Renal cortex interstitium (tissue), 15 donors: ENCODE measurements at places on chromosomes 2 and 18. TPM values are rescaled to one million over a fixed set of nuclear protein-coding genes. Genes with fewer than 3 reads are reported as not detected.

GRCh38 chr2:239589270-239589825 is 188.5 kb upstream of the HDAC4 start:
- DNase-seq: no peak

Gene HAAO
- polyA plus RNA-seq: 41.5 TPM

GRCh38 chr2:5093056-5093455 is 599.1 kb upstream of the SOX11 start:
- DNase-seq: no peak

GRCh38 chr2:6826081-6826913 is 39.4 kb downstream of the CMPK2 start:
- DNase-seq: no peak

GRCh38 chr2:108376774-108377173 is 980 bp upstream of the SULT1C4 start:
- DNase-seq: no peak

DNA sequence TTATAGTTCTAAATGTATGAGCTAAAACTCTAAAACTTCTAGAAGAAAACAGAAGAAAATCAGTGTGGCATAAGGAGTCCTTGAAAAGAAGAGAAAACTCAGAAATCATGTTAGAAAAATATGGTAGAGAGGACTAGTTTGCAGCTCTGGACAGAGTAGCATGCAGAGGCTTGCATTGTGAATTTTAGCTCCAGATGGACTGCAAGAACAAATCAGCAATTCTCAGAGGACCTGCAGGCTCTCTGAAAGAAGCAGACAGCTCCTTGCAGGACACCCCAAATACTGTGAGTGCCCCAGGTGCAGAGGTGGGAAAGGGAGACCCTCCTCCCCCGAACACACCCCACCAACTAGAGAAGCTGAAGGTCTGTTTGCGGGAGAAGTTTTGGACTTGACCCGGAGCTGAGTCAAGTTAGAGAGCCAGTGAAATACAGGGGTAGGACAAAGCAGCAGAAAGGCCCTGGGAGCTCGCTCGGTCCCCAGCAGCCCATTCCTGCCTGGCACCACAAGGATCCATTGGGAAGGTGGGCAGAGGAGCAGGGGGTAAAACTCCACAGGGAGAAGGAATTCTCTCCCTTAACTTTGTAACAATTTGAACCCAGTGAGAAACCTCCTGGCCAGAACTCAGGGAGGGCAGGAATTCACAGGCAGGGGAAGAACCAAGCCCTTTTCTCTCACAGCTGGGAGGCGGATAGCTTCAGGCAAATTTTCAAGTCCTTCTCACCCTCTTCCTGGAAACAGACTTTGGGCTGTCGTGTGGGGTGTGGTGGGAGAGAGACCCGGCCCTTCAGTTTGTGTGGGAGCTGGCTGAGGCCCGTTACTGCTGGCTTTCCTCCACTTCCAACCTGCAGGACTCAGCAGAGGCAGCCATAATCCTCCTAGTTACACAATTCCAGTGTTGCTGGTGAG is 216.2 kb upstream of the SLC35G4 start:
- DNase-seq: no peak

- no peak for DNase-seq
Measured at GRCh38 chr2:180644709-180645108, 335.7 kb upstream of the UBE2E3 start.

Gene HOXD13
- polyA plus RNA-seq: 0.17 TPM

DNA sequence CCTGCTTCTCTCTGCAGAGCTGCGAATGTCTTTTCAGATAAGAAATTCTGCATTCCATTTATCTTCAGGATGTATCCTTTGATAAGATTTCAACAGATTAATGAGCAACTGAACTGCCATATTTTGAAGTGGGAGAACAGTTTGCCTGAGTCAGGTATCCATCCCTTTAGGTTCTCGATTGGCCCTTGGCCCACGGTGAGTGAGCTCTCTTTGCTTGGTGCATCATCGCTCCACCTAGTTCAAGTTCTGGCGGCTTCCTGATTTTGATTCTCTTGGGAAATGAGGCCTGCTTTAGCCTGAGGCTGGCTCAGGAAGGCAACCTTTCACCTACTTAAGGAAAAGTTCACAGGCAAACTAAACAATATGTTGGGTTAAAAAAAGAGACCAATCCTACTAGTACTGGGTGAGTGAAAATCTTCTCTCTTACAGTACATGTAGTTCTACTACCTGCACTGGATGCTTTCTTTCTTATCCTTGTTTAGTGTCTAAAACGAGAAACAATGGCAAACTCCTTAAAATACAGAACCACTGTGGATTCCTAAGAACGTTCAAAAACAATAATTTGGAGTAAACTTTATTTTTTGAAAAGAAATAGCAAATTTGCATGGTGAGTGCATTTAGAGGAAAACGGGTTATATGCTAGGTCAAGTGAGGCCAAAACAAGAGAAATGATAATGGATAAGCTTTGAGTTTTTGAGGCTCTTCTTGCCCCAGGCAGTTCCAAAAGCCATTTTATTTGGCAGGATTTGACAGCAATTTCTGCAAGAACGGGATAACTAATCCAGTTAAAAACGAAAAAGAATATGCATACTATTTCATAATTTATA is 837 bp upstream of the ACSL3 start:
- no peak for DNase-seq

DNA sequence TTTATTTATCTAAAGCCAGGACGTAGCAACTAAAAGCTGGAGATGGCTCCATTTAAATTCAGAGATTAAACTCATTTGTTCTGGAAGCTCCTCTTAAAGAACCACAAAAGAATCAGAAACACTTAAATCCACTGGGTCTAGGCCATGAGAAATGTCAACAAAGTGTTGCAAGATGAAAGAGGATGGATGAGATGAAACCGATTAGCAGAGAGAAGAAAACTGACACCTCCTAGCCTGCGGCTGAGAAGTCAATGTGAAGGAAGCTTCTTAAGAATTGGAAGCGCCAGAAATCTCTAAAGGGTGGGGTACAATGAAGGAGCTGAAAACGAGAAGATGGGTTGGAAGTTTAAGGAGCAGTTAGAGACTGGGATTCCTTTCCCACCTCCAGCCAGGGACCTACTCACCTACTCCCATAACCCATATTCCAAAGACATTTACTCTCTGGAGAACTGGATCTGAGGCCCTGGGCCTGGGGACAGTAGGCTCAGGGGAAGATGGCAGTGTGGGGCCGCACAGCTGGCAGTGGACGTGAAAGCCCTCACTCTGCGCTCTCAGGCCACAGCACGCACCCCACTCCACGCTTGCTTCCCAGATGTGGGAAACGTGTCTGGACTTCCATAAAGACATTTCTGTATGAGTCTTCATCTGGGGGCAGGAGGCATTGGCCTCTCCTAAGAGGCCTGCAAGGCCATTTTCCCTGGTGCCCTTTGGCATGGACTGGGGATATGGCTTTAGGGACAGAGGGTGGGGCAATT is 188.4 kb downstream of the LOXHD1 start:
- no peak for DNase-seq

GRCh38 chr2:180539541-180539940 is 440.9 kb upstream of the UBE2E3 start:
- DNase-seq: no peak

GRCh38 chr2:215383652-215384279 is 52.1 kb downstream of the FN1 start:
- DNase-seq: no peak

Gene GLI2
- 11.2 TPM for polyA plus RNA-seq

- DNase-seq: no peak
Measured at GRCh38 chr2:226515344-226516055, 284.1 kb downstream of the IRS1 start.

Gene UGT1A1
- polyA plus RNA-seq: 0.56 TPM

DNA sequence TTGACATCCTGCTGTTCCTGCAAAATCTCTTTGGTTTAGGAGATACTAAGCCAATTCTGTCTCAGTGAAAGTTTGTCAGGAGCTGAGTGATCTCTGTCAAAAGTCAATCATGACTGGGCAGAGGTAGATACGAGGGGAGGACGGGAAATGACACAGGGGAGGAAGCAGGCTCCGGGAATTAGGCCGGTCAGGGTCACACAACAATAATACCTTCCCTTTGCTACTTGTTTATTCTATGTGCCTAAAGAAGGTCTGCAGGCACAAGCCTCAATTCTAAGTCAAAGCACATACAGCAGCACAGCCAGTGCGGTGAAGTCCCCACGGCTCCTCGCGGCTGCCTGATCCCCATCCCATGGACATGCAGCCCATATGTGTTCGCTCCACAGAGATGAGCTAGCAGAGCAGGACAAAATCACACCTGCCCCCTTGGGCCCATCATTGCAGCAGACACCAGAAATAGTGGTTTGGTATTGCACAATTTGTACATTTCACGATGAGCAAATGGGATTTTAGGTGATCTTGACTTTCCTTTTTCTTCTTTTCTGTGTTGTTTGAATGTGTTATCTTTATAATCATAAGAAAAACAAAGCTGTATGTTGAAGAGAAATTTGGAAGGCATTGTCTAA is 141.4 kb downstream of the VAPA start:
- no peak for DNase-seq

Gene TUBA4B
- polyA plus RNA-seq: 0.93 TPM

DNA sequence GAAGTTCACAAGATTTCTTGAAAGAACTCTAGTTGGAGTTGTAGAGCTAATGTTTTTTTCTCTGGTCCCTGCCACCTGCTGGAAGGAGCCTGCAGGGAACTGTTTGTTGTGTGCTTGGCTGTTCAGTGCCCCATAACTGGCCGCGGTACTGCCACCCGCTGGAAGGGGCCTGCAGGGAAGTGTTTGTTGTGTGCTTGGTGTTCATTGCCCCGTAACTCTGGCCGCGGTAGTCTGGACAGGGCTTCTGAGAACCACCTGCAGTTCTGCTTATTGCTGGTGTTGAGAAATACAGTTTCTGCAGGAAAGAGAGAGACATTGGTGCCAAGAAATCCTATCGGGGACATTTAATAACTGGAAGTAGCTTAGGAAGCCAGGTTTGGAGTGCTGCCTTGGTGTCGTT is 58.1 kb downstream of the AGAP1 start:
- DNase-seq: no peak

DNA sequence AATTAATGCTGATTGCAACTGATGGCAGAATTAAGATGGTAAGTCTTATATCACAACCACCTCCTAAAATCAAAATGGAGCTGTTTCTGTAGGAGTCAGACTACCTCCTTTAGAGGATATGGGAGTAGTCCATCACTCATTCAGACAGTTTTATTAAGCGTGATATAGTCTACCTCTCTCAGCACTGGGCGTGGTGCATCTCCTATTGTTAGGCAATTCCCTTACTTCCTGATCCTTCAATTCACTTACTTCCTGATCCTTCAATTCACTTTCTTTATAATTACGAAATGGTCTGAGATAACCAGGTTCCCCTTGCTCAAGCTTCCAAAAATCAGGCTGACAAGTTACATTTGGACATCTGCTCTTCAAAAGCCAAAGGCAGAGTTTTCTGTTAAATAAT is 31.9 kb downstream of the ATP8B1 start:
- DNase-seq: no peak

DNA sequence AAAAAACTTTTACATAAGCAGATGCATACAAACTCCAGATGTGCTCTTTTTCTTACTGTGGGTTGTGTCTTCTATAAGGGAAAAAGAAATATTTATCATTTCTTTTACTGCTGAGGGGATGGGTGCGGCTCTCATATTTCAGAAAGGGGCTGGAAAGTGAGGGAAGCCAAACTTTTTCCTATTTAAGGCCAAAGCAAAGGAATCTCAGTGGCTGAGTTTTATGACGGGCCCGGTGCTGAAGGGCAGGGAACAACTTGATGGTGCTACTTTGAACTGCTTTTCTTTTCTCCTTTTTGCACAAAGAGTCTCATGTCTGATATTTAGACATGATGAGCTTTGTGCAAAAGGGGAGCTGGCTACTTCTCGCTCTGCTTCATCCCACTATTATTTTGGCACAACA is at the start of gene COL3A1:
TSS of gene COL3A1 (plus strand) at position 210 of the 400 bp plus-strand sequence. CDS start at position 327, 117 bp downstream.
- peak; percentile 62 for DNase-seq

GRCh38 chr18:50358844-50359243 is 16.0 kb upstream of the SKA1 start:
- no peak for DNase-seq

Gene TMEM178A
- 97.5 TPM for polyA plus RNA-seq

Gene STARD6
- 0.82 TPM for polyA plus RNA-seq

Gene HOXD12
- polyA plus RNA-seq: 0.26 TPM

- DNase-seq: no peak
Measured at GRCh38 chr18:9466846-9467245, 8.5 kb upstream of the RALBP1 start.

- DNase-seq: no peak
Measured at GRCh38 chr2:162257425-162257824, 14.2 kb upstream of the FAP start.

- no peak for DNase-seq
Measured at GRCh38 chr2:138282014-138282672, 219.4 kb upstream of the SPOPL start.

DNA sequence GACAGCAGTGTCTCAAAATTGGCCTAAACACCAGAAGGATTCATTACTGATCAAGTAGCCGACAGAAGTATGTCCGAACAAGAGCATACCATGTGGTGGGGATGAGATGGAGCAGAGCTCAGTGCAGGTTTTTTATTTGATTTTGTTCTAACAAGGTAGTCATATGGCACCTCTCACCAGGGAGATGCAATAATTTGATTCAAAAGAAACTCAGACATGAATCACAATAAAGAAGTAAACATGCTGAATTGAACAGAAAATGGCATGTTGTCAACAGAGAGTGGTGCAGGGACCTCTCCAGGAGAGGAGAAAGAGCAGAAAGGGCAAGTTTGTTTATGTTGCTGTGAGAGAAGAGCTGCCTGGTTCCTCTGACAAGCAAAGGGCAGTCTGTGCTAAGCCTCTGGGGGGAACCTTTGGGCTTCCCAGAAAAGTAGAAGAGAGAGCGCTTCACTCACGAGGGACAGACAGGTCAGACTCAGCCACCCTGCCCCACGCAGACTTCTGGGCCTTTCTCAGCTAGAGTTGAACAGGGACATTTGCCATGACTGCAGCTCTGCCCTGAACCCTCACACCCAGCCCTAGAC is 351.3 kb upstream of the RAB12 start:
- no peak for DNase-seq

Gene PTCD3
- 117 TPM for polyA plus RNA-seq

Gene WDR12
- 140 TPM for polyA plus RNA-seq

Gene CLIP4
- polyA plus RNA-seq: 29.6 TPM

Gene CCDC74B
- polyA plus RNA-seq: 17.4 TPM

GRCh38 chr18:34921226-34921625 is 120.0 kb upstream of the MAPRE2 start:
- no peak for DNase-seq

DNA sequence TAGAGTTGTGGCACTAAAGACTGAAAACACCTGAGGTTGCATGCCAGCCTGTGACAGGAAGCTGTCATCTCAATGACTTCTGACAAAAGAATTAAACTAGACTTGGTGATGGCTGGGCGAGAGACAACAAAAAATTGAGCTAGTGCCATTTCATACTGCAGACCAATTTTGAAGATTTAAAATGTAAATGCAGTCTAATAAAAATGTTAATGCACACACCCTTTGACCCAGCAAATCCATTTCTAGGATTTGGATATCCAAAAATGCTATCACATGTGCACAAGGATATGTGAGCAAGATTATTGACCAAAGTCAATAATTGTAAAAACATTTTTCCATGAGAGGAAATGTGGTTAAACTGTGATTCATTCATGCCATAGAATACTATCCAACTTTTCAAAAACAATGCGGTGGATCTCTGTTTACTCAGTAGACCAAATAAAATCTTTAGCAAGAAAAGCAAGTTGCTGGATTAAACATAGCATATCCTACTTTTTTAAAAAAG is 5.6 kb downstream of the FBXO36 start:
- DNase-seq: no peak
